ENCODE measurements at places on chromosomes 5 and 9.

- no peak for DNase-seq
These were observed at the start of gene NSG2 for GRCh38 chr5:174045470-174046025. NSG2 (plus strand) TSS chr5:174045706; CDS start chr5:174046756, 1,050 bp downstream.

GRCh38 chr9:16442622-16443021 is 427.8 kb downstream of the BNC2 start:
- no peak for DNase-seq

DNA sequence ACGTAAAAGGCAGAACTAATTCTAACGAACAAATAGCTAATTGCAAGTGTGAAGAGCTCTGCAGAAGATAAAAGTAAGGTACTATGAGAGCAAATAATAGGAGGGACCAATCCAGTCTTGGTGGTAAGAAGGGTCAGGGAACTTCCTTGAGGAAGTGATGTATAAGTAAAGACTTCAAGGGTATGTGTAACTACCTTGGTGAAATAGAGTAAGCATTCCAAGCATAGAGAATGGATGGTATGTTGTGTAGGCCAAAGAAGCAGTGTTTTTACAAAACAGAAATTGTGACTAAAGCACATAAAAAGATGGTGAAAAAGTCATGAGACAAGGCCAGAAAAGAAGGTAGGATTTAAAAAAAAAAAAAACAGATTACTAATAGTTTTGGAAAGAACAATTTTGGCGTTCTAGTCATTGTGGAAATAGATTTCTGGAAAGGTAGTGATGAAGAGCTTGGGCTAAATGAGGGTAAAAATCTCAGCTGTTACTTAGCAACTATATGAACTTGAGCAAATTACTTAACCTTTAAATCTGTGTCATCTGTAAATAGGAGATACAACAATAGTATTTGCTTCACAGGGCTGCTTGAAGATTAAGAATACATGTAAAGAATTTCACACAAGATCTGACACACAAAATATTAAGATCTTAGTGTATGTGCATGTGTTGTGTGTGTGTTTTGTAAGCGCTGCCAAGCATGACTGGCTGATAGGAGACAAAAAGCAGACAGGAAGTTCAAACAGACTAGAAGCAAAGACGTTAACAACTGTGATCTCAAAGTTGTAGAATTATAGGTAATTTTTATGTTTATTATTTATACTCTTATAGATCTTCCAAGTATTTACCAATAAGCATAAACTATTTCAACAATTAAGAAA is 73.5 kb downstream of the NR6A1 start:
- no peak for DNase-seq

DNA sequence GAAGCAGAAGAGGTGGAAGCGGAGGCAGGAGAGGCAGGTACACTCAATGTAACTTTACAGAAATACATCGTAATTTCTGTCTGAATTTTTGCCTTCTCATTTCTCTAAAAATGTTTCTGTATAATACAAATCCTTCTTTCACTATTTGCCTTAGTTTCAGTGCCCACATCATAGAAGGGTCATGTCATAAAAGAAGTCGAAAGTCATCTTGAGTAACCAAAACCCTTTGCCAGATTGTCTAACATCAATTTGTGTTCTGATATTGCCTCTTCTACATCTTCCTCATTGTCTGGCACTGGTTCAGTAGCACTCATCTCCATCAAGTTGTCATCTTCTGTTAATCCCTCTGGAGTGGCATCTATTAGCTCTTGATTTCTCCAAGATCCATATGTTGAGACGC is 6.2 kb upstream of the CYFIP2 start:
- DNase-seq = no peak

- DNase-seq = no peak
These were observed 28.3 kb downstream of the CCDC69 start for GRCh38 chr5:151195622-151196021.

- DNase-seq = no peak
These were observed 8.6 kb downstream of the CHMP5 start for GRCh38 chr9:33273266-33273971.

DNA sequence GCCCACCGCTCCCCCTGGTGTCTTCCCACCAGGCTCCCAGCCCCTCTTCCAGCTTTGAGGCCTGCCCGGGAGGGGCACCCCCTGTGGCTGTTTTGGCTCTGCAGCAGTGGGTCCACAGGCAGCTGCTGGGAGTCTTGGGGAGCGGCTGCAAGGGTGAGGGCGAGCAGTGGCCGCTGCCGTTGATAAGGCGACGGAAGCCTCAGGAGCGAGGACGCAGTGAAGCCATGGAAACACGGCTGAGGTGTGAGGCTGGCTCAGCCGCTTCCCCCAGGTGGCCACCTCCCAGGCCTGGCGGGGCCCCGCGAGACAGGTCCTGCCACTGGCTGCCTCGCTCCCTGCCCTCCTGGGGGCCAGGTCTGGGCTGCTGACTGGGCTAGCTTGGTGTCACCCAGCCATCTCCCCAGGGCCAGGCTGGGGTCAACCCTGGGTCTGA is 41.5 kb downstream of the CXXC5 start:
- no peak for DNase-seq

- no peak for DNase-seq
These were observed 231.8 kb downstream of the DRD1 start for GRCh38 chr5:175211956-175212756.

- DNase-seq = no peak
These were observed 14.6 kb downstream of the PAEP start for GRCh38 chr9:135575995-135576631.
